ENCODE measurements at places on chromosomes 12 and 14.
A peak's percentile ranks its signal among the peaks of the same experiment; 100 is the strongest.

DNA sequence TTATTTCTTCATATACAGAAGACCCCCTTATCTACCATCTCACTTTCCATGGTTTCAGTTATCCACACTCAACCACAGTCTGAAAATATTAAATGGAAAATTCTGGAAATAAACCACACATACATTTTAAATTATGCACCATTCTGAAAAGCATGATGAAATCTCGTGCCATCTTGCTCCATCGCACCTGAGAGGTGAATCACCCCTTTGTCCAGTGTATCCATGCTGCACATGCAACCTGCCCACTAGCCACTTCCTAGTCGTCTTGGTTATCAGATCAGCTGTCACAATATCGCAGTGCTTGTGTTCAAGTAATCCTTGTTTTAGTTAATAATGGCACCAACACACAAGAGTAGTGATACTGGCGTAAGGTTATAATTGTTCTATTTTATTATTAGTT lies 145.7 kb downstream of the C12orf42 start:
- no peak for DNase-seq

DNA sequence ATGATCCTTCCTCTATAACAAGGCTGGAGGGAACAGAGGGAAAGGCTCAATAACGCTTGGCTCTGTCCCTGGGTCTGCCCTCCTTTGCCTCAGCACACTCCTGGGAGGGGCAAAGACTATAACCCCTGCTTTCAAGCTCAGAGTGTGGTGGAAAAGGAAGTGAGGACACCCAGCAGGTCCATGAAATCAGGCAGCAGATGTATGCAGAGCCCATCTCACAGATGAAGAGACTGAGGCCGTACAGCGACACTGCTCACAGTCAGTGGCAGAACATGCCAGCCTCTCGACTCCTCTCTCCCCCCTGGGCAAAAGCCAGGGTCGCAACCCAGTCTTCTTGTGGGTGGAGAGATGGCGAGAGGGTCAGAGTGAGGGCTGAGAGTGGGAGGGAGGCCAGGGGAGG lies 39.8 kb downstream of the SLC6A12 start:
- DNase-seq, result no peak

DNA sequence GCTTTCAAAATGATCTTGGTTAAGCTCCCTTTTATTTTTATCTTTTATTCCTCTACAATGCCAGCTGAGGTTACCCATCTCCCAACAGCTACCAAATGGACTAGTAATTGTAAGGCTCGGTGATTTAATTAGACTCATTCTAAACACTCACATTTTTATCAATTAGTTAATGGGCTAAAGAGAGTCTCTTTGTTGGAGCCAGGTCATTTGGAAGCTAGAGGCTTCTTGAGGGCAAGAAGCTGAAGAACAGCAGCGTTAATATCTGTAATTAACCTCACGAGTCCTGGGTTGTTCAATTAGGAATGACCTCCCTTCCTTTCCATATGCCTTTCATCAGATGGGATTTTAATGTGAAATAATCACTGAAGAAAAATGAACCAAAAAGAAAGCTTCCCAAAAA lies 56.9 kb downstream of the OTX2 start:
- no peak for DNase-seq

- DNase-seq, result no peak
Observed at GRCh38 chr12:46209170-46209569, 59.7 kb downstream of the SLC38A1 start.

DNA sequence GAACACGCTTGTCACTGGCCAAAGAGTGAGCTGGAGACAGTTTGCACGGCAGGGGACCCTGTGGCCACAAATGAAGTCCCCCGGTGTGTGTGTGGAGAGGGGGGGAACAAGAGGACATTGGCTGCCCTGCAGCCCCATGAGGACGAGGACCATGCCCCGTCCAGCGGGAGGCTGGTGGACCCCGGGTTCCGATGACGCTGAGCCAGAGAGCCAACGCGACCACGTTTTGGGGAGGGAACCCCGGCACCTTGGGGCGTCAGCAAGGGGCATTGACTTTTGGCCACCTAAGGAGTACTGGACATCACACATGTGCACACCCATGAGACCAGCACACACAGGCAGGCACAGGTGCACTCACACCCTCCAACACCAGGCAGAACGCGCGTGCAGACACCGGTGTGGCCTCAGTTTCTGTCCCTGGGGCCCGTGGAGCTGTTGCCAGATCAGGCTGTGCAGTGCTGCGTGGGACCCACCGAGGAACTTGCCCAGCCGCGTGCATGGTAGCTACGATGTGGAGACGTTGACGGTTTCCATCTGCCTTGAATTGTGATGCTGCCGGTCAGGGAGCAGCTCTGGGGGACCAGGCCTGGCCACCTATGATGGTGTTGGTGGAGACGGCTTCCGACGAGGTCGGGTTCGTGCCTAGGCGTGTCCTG lies 26.5 kb downstream of the NOC4L start:
- no peak for DNase-seq

DNA sequence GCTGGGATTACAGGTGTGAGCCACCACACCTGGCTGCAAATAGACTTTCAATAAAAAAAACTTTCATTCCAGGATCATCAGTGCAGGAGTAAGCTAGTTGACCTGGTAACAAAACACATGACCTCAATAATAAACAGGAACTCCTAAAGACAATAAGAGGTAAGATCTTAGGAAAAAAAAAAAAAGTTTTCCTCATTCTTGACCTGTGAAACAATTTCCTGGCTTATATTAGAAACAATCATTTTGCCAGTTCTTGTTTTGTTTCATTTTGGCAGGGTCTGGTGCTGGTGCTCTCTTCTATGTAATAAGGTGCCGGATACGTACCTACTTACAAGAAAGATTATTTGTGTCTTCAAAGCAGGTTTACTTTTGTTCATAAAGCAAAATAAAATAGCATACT lies 90.6 kb upstream of the AMN1 start:
- DNase-seq, result no peak

DNA sequence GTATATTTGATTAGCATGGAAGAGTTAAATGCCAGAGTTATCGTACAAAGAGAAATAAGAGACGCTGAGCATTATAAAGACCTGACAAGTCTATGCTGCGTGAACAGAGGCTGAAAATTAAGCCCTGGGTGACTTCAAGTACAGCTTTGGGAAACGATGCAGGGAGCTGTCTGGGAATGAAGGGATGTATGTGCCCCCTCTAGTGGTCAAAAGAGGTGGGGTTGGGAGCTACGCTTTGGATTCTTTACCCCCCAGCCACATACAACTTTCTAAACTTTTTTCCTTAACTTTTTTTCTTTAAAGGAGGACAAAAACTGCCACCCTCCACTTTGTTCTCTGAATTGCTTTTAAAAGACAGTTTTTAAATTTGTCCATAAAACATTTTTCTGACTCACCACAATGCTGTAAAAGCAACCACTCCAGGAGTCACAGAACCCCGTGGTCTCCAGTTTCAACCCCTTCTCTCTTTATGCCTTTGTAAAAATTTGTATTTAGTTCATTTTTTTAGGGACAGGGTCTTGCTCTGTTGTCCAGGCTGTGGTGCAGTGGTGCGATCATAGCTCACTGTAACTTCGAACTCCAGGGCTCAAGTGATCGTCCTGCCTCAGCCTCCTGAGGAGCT lies 59.4 kb downstream of the ZNF664 start:
- no peak for DNase-seq

GRCh38 chr12:62878211-62878610 lies 56.7 kb downstream of the PPM1H start:
- DNase-seq, result no peak

DNA sequence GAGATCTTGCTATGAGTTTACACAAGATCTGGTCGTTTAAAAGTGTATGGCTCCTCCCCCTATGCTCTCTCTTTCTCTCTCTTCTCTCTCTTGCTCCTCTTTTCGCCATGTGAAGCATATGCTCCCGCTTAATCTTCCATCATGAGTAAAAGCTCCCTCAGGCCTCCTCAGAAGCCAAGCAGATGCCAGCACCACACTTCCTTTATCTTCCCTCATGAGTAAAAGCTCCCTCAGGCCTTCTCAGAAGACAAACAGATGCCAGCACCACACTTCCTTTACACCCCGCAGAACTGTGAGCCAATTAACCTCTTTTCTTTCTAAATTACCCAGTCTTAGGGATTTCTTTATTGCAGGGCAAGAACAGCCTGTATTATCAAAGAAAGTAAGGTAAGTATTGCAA lies 152.4 kb downstream of the SEC23A start:
- DNase-seq, result no peak

DNA sequence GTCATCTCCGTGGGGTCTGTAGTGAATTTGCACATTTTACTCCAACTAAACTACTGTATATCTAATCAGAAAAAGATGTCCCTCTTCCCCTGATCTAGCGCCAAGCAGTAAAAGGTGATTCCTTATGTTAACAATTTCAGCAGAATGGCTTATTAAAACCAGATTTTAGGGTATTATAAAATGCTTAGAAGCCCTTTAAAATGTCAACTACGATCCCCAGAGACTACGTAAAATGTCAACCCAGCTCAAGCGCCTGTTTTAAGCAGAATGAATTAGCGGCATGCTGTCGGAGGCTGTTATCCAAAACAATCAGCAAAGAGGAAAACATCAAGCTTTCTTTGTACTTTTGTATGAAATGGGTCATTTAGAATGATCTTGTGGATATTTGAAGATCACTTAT lies 408.9 kb downstream of the SOX5 start:
- no peak for DNase-seq

GRCh38 chr12:73452672-73453469 lies 1084.8 kb upstream of the ATXN7L3B start:
- DNase-seq, result no peak

DNA sequence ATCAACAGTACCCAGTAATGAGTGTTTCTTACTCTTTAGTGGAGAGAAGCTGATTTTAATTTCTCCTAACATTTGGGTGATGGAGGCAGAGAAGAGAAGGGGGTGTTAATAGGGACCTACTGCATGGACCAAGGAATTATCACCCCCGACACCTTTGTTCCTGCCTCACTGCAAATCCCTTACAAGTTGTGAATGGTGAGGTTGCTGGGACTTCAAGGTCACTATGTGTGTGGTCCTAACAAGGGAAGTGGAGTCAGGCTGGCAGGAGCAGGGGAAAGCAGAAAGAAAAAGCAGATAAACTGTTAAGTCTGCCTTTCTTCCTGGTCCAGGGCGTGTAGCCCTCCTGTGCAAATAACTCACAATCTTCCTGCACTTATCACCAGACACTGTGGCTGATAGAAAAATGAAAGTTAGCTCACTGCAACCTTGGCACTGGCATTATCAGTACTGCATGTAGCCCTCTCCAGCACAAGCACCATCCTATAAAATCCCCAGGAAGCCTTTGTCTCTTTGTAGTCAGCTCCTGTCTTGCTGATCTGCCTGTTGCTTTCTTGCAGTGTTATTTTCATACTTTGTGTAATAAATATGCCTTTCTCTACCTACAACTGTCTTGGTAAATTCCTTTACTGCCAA lies 112.3 kb upstream of the DNM1L start:
- DNase-seq, result no peak

GRCh38 chr12:112998987-112999767 lies 20.9 kb downstream of the OAS2 start:
- DNase-seq, result no peak

- peak; percentile 71 for DNase-seq
Observed at GRCh38 chr12:46219877-46220655, 48.8 kb downstream of the SLC38A1 start.

- DNase-seq, result no peak
Observed at GRCh38 chr12:89960607-89961394, 252.2 kb upstream of the ATP2B1 start.

DNA sequence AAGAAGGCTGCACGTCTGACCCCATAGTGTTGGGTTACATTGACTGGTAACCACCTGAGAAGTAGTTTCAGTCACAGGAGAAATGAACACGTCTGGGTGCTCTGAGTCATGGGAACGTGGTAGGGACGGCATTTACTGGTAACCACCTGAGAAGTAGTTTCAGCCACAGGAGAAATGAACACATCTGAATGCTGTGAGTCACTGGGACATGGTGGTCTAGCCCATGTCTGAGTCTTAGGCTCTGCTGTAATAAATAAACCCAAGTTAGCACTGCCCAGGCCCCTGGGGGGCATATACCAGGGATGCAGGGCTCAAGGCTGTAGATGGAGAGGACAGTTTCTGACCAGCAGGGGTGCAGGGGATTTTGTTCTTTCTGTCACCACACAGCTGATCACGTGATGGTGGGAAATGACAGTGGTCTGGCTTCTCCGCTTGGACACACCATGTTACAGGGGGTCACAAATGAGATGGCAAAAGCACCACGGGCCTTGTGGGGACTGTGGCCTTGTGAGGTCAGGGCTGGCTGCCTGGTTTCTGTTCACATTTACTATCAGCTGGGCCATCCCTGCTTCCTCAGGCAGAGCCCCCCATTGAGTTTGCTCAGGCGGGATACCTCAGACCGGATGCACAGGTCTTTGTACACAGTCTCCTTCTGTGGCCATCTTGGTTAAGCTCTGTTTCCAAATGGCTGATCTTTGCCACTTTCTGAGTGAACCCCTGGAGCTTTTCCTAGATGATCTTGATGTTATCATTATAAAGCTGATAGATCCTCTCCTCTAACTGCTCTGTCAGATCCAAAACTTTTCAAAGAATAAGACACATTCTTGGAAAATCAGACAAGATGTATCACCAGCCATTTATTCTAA lies 9.8 kb upstream of the C12orf42 start:
- DNase-seq, result no peak

DNA sequence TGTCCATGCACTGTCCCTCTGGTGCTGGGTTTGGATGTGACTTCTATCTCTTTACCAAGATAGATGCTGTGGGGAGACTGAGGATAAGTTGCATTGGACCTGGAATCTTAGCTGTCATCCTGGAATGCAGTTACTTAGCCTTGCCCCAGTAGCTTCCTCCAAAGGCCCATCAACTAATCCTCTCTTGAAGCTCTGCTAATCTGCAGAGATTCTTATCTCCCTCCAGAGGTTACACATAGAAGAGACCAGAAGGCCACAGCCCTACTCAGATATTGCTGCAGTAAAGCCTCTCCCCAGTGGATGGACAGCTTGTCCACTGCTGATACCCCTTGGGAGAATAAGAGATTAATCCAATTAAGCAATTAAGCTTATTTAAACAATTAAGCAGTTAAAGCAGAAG lies 867.2 kb downstream of the BCL11B start:
- DNase-seq, result no peak

- DNase-seq, result no peak
Observed at GRCh38 chr12:29530436-29530835, 33.0 kb upstream of the OVCH1 start.

- DNase-seq, result no peak
Observed at GRCh38 chr12:51702587-51702986, 111.6 kb downstream of the SCN8A start.

DNA sequence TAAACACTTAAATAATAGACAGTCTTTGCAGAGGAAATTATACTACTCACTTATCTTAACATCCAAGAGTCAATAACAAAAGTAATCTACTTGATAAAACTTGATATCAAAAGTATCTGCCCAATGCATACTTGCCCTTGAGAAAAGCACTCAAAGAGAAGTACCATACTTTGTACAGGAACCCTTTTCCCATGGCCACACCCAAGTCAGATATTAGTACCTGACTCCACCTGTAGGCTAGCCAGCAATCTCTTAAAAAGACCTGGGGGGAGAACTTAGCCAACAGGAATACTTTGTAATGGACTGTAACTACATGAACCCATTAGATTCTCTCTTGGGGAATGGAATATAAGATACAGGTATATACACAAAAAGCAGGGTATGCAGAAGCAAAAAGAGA lies 99.6 kb upstream of the HECTD1 start:
- DNase-seq, result no peak

- DNase-seq, result no peak
Observed at GRCh38 chr14:22836301-22837113, at the start of gene MMP14. TSS of gene MMP14 (plus strand) at chr14:22836585. CDS start at chr14:22836818, 233 bp downstream.
